CD8-positive, alpha-beta memory T cell (primary cell): ENCODE measurements at places on chromosomes 7 and 10. TPM values are rescaled to one million over a fixed set of nuclear protein-coding genes. Genes with fewer than 3 reads are reported as not detected.
A peak's percentile ranks its signal among the peaks of the same experiment; 100 is the strongest.

GRCh38 chr7:31864646-31865045 is 177.6 kb downstream of the PPP1R17 start:
- no peak for DNase-seq

SND1 gene
- 203 TPM for total RNA-seq

- peak; percentile 74 for DNase-seq
These were observed 145.5 kb downstream of the FANK1 start for GRCh38 chr10:126041804-126042231.

- no peak for DNase-seq
These were observed 684.3 kb upstream of the NRP1 start for GRCh38 chr10:34018784-34019183.

- DNase-seq: no peak
These were observed 38.3 kb downstream of the AHCYL2 start for GRCh38 chr7:129263168-129263567.

- no peak for DNase-seq
These were observed 1.0 kb downstream of the SEPHS1 start for GRCh38 chr10:13347043-13347499.

GRCh38 chr10:124560377-124561105 is 98.9 kb downstream of the LHPP start:
- DNase-seq: no peak
